ENCODE measurements at places on chromosomes 7 and 10.

DNA sequence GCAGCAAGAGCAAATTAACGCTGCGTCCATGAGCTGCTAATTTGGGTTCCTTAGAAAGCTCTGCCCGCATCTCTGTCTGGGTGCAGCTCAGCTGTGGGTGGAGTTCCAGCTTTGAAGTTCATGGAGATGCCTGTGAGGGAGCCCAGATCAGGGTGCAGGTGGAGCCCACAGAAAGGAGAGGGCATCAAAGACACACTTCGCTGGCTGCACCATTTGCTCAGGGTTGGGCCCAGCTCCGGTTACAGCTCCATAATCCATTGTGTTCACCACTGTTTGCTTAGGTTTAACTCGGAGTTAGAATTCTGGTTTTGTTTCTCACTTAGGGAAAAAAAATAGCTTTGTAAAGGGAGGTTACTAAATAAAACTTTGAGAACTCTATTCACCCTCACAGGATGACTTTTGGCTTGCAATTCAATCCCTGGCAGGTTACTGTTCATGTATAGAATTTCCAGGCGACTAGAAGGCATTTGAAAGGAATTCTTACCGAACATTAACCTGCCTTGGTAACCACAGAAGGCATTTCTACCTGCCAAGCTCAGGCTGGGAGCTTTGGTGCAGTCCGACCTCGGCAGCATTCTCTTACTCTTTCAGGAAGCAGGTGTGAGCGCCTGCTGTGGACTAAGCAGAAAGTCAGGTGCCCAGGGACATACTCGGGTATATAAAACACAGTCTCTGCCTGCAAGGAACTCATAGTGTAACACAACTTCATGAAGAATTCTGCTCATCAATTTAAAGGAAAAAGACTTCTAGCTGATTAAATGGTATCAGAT is 179.5 kb upstream of the RNF32 start:
- peaks cover 27% of the 10 kb centered on the region for H3K27me3 ChIP-seq
- H3K27ac ChIP-seq: no peak overlapping the region
- no peak overlapping the region for H3K4me3 ChIP-seq
- no peaks in the 10 kb centered on the region for H3K4me1 ChIP-seq

- no peaks in the 10 kb centered on the region for H3K36me3 ChIP-seq
- ATAC-seq: no peak
- no peak overlapping the region for H3K27ac ChIP-seq
- no peak overlapping the region for H3K4me3 ChIP-seq
- no peaks in the 10 kb centered on the region for H3K4me1 ChIP-seq
These were observed 155.5 kb upstream of the IGFBP3 start for GRCh38 chr7:46076527-46076926.

- peaks cover 3% of the 10 kb centered on the region for H3K27me3 ChIP-seq
- no peaks in the 10 kb centered on the region for H3K36me3 ChIP-seq
- no peak for ATAC-seq
These were observed 104.9 kb upstream of the MBL2 start for GRCh38 chr10:52877451-52877850.

GRCh38 chr7:47040795-47041347 is 541.0 kb downstream of the TNS3 start:
- H3K27ac ChIP-seq: no peak overlapping the region
- ATAC-seq: no peak
- no peaks in the 10 kb centered on the region for H3K27me3 ChIP-seq
- H3K4me1 ChIP-seq: peaks cover 51% of the 10 kb centered on the region
- no peaks in the 10 kb centered on the region for H3K36me3 ChIP-seq

GRCh38 chr10:44369854-44370253 is 15.0 kb downstream of the CXCL12 start:
- no peak overlapping the region for H3K27ac ChIP-seq
- no peak for ATAC-seq
- peaks cover 3% of the 10 kb centered on the region for H3K27me3 ChIP-seq

DNA sequence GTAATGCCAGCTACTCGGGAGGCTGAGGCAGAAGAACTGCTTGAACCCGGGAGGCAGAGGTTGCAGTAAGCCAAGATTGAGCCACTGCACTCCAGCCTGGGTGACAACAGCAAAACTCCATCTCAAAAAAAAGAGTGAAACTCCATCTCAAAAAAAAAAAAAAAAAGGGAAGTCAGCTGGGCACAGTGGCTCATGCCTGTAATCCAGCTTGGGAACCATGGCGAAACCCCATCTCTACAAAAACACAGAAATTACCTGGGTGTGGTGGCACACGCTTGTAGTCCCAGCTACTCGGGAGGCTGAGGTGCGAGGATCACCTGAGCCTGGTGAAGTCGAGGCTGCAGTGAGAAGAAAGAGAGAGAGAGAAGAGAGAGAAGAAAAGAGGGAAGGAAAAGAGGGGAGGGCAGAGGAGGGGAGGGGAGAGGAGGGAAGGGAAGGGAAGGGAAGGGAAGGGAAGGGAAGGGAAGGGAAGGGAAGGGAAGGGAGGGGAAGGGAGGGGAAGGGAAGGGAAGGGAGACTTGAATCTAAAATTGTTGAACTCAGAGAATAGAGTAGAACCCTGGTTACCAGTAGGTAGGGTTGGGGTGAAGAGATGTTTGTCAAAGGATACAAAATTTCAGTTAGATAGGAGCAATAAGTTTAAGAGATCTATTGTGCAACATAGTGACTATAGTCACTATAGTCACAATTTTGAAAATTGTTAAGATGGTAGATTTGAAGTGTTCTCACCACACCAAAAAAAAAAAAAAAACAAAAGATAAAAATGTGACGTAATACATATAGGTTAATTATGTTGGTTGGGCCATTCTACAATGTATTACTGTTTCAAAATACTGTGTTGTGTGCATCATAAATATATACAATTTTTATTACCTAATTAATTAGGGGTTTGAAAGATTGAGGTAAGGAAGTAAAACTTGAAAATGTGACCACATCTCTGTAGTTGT is 2.5 kb downstream of the SLC16A9 start:
- peaks cover 23% of the 10 kb centered on the region for H3K4me1 ChIP-seq
- no peak overlapping the region for H3K4me3 ChIP-seq
- H3K36me3 ChIP-seq: no peaks in the 10 kb centered on the region
- H3K27ac ChIP-seq: no peak overlapping the region
- ATAC-seq: no peak

- no peaks in the 10 kb centered on the region for H3K36me3 ChIP-seq
- no peak overlapping the region for H3K4me3 ChIP-seq
- ATAC-seq: no peak
- H3K27ac ChIP-seq: no peak overlapping the region
These were observed 141.4 kb downstream of the LSMEM1 start for GRCh38 chr7:112622159-112622715.

DNA sequence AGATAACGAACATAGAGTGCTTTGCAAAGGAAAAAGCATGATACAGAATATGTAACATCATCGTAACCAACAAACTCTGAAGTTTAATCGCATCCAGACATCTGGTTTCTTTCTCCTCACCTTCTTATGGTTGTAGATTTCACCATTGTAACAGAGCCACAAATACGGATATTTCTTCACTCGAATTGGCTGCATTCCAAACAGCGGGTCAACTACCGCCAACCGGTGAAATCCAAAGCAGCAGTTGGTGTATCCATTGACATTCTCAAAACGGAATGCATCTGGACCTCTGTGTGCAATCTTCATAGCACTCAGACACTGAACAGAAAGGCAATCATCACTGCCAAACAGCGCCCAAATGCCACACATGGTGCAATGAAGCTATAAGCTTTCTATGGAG is 3.4 kb downstream of the ASNS start:
- no peaks in the 10 kb centered on the region for H3K27me3 ChIP-seq
- peaks cover 19% of the 10 kb centered on the region for H3K36me3 ChIP-seq
- no peak overlapping the region for H3K27ac ChIP-seq
- H3K4me3 ChIP-seq: no peak overlapping the region
- H3K4me1 ChIP-seq: peaks cover 16% of the 10 kb centered on the region
- no peak for ATAC-seq

DNA sequence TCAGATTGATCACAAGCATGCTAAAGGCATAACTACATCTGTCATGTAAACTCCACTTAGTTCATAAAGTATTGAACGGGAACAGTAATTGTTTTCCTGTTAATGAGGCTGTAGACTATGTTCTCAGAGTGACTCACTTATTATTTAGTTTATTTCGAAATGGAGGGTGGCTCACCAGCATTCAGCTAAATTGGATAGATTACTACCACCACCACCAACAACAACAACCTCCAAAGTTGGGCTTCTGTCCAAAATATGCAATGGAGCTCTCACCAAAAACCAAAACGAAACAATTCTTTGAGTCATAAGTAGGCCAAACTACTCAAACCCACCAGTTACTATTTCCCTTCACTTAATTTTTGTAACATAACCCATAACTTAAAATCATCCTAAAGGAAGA is 127.9 kb upstream of the NRBF2 start:
- H3K36me3 ChIP-seq: no peaks in the 10 kb centered on the region
- no peak for ATAC-seq
- no peak overlapping the region for H3K27ac ChIP-seq
- H3K4me3 ChIP-seq: no peak overlapping the region
- no peaks in the 10 kb centered on the region for H3K4me1 ChIP-seq

DNA sequence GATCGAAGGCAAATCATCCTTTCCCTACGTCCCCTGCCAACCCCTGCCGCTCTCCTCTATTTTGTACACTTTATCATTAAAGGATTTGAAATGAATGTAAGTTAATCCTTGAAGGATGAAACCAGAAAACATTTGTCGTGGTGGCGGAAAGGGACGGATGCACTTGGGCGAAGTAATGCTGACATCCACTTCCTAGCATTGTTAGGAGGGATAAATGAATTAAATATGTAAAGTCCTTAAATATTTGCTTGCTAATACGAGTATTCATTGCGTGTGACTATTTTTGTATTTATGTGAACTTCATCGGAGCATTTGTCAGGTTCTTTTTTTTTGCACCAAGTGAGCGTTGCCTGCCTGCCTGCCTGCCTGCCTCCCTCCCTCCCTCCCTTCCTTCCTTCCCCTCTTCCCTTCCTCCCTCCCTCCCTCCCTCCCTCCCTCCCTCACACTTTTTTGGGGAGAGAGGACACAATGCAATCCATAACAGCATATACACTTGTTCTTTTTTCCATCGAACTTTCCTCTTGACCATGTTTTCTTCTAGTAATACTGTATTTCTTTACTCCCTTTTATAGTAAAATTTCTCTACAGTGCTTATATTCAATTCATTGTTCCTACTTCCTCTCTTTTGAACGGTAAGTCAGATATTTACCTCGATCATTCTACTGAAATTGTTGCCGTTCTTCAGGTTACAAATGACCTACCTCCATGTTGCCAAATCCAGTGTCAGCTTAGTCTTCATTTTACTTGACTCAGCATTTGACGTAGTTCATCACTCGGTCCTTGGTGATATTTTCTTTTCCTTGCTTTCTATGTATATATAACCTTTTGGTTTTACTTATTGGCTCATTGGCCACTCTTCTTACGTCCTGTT is 831 bp downstream of the CCDC7 start:
- peaks cover 21% of the 10 kb centered on the region for H3K4me1 ChIP-seq
- peak overlapping the region; percentile 95 for H3K4me3 ChIP-seq
- peak overlapping the region; percentile 95 for H3K27ac ChIP-seq
- H3K27me3 ChIP-seq: no peaks in the 10 kb centered on the region
- H3K36me3 ChIP-seq: peaks cover 2% of the 10 kb centered on the region

DNA sequence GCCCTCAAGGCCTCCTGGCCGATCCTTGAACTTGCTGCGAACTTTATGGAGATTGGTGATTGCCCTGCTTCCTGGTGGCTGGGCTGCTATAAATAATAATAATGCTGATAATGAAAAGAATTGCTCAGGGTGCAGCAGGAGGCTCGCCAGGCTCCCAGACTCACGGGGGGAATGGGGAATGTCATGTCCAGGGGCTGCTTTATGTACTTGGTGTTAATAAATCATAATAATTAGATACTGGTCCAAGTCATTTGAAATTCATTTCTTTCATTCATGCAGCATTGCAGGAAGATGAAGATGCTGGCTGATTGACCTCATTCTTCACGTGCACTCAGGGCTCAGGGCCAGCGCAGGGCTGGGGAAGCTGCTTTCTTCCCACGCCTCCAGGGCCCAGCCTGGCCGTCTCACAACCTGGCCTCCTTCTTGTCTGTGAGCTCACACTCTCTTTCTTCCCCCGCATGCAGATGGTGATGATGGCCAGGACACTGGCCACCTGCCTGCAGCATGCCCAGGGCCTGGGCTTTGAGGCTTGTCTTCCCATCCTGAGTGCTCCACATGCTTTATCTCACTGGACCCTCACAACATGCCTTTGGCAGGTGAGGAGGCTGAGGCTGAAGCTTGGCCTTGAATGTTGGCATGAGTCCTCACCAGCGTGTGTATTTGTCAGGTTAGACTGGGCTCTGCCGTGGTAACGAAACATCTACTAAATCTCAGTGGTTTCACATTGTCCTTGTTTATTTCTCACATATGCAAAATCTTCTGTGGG is 138.4 kb upstream of the TNS3 start:
- no peak overlapping the region for H3K4me3 ChIP-seq
- H3K27ac ChIP-seq: no peak overlapping the region
- H3K27me3 ChIP-seq: no peaks in the 10 kb centered on the region
- no peaks in the 10 kb centered on the region for H3K36me3 ChIP-seq

GRCh38 chr10:130982802-130983201 is 328.7 kb downstream of the TCERG1L start:
- H3K36me3 ChIP-seq: no peaks in the 10 kb centered on the region
- H3K4me1 ChIP-seq: no peaks in the 10 kb centered on the region
- no peak overlapping the region for H3K4me3 ChIP-seq
- H3K27ac ChIP-seq: no peak overlapping the region
- peaks cover 10% of the 10 kb centered on the region for H3K27me3 ChIP-seq
- ATAC-seq: no peak

GRCh38 chr7:38453168-38453567 is 178.0 kb downstream of the AMPH start:
- peaks cover 3% of the 10 kb centered on the region for H3K4me1 ChIP-seq
- no peak overlapping the region for H3K4me3 ChIP-seq
- no peak overlapping the region for H3K27ac ChIP-seq
- H3K36me3 ChIP-seq: no peaks in the 10 kb centered on the region

DNA sequence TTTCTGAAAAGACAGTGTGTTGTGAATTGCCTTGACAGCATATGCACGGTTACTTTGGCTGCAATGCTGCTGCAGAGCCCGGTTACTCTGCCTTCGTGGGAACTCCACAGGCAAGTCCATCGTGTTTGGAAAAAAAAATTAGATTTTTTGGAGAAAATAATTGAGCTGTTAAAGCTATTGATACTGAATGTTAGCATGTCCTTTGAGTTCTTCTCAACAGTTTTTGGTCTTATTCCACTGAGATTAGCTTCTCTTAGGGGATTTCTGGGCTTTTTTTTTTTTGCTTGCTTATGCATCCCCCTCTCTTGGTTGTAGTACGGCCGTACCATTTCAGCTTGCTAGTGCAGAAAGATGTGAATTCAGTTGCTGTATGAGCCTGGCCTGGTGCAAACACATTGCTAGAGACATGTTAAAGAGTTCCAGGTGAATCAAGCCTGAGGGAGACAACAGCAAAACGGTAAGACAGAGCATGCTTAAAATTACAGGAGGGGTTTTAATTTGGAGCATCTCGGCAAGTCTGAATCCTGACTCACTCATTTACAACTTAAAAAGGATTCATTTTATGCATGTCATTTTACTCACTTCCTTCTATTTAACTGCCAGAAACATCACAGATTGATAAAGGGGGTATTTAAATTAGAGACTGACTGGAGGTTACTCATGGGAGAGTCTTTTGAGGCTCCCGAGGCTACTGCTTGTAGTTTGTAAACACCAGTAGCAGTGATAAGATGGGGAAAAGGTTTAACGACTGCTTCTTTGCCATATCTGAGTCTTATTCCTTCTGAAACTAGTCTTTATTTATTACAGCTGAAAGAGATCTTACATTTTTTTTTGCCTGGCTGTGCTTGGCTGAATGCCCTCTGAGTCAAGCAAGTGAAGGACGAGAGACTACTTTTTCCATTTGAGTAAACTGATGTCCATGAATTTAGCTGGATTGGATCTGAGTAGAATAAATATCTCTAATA is 113.7 kb downstream of the CDK14 start:
- H3K36me3 ChIP-seq: no peaks in the 10 kb centered on the region
- no peaks in the 10 kb centered on the region for H3K27me3 ChIP-seq
- H3K4me1 ChIP-seq: no peaks in the 10 kb centered on the region
- H3K27ac ChIP-seq: peak overlapping the region; percentile 40
- H3K4me3 ChIP-seq: peak overlapping the region; percentile 28
- no peak for ATAC-seq
